Thoracic aorta (tissue), 2 donors: ENCODE measurements at places on chromosomes 6 and 20. TPM values are rescaled to one million over a fixed set of nuclear protein-coding genes. Genes with fewer than 3 reads are reported as not detected.
A peak's percentile ranks its signal among the peaks of the same experiment; 100 is the strongest.

The FOXA2 gene
- total RNA-seq = 0.49 TPM

The LRRN4 gene
- total RNA-seq = not detected

The RREB1 gene
- 39.3 TPM for total RNA-seq

The TNFRSF6B gene
- total RNA-seq = 98.9 TPM

The SLX4IP gene
- 5.8 TPM for total RNA-seq

The ME1 gene
- 13.8 TPM for total RNA-seq

The TRIM31 gene
- not detected for total RNA-seq

The WFDC5 gene
- total RNA-seq = not detected

The CITED2 gene
- 62.7 TPM for total RNA-seq

The SLC2A10 gene
- 19.8 TPM for total RNA-seq

The OPRM1 gene
- total RNA-seq = not detected

The SLCO4A1 gene
- total RNA-seq = 22.1 TPM

GRCh38 chr6:157990321-157991066, 8.8 kb downstream of the SYNJ2 start:
- DNase-seq = no peak

DNA sequence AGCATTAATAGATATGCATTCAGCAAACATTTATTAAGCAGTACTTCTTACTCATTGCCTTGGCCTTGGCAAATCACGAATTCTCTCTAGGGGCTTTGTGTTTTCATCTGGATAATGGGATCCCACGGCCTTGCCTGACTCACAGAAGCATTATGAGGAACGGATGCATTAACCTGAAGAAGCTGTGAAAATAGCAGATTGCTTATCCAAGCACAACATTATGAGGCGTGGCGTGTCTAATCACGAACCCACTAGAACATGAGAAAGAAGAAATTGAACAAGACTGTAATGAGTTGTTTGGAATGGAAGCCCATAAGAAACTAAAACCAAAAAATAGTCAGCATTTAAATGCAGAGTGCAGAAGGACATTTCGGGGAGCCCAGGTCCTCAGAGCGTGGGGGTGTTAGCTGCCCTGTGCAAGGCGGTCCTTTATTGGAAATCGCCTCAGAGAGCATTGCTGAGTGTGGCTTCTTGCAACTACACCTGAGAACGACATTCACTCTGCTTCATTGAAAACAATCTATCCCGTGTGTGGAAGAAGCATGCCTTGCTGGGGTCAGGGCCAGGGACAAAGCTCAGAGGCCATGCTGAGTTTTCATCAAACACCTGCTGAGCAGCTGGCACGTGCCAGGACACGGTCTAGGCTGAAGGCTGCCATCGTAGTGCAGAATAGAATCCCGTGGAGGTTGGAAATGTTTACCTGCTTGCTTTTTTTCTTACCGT, 179.9 kb downstream of the ZDHHC14 start:
- no peak for DNase-seq

DNA sequence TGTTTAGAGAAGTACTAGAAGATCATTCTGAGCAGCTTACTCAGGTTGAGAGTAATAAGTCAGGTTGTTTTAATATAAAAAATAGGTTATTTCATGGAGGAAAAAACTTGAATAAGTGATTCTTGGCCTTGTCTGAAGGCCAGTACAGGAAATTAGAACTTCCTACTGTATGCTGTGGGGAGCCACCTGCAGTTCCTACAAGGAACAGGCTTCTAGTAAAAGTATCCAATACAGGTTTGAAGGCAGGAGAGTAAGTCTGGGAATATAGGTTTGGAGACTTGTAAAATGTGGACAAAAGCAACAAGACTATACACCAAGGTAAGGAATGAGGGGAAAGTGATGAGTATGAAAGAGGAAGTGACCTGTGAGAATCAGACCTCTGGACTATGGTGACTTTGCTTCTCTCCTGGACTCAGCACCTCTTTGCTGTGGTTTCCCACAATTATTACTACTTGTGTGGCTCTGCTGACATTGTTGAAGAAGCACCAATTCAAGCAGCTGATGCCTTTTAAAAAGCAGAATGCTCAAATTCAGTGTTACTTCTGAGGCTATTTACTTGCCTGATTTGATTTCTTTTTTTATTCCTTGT, 278.6 kb downstream of the TBC1D7 start:
- no peak for DNase-seq

DNA sequence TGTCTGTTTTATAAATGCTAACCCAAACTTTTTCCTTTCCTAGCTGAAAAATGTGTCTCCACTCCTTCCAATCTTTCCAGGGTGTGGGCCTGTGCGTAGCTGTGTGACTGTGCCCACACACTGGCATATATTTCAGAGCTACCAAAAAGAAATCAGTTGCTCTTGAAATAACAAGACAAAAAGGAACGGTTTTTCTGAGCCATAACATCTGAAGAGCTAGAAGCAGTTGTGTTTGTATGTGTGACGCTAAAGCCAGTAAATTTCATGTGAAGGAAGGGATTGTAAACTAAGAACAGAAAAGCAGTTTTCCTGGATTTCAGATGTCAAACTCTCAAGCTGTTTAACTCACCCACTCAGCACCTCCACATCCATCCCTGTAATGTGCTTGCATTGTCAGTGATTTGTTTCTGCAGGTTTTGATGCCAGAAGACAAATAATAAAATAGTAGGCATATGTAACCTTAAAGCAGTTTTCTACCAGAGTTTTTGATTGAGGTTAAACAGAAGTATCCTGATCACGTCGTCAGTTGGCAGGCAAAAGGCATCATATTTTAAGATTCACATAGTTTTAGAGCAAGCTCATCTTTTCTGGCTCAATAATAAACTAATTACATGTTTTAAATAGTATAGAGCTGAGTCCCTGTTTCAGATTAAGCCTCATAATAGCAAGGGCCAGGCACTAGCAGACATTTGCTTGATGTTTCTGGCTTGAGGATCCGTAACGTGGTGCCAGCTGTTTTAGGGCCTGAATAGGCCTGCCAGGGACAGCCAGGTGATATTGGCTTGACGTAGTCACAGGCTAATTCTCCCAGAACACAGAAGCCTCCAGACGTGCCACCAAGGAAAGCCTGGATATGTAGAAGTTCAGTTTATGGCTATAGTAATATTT, 90.9 kb downstream of the FOXO3 start:
- DNase-seq = peak; percentile 51

GRCh38 chr20:45826381-45827019, 612 bp downstream of the TNNC2 start:
- no peak for DNase-seq

DNA sequence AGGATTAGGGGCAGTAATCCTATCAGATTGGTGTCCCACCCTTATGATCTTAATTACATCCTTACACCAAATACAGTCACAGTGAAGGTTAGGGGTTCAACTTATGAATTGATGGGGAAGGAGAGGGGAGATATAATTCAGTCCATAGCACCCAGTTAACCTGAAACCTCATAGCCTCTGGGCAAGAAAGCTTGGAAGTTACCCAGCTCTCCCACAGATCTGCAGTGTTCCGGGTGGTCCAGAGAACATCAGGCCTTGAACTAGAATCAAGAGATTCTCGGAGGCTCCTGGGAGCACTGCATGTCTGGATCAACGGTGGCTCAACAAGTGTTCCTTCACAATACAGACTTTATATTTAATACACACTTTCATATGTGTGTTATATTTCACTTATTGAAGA, 392.6 kb upstream of the MARCKS start:
- no peak for DNase-seq

- no peak for DNase-seq
Observed at GRCh38 chr20:611047-611842, 1.1 kb upstream of the TCF15 start.

DNA sequence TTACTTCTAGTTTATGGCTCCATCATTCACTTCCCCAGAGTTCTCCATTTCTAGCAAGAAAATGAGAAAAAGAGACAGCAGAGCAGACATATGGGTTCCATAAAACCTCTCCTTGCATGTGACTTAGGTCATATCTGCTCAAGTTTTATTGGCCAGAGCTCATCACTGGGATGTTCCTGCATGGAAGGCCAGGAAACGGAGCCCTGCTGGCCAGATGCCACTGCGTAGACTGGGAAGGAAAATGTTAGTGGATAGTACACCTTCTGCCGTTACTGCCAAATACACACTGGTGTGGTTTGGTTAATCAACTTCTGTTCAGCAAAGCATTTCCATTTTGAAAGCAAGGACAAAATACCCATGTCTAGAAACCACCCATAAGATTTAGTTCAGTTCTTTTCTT, 220.6 kb upstream of the TSHZ2 start:
- DNase-seq = no peak

GRCh38 chr6:134097114-134097707, 44.8 kb upstream of the SLC2A12 start:
- DNase-seq = peak; percentile 10

GRCh38 chr6:39980839-39981580, 46.7 kb upstream of the MOCS1 start:
- DNase-seq = no peak

DNA sequence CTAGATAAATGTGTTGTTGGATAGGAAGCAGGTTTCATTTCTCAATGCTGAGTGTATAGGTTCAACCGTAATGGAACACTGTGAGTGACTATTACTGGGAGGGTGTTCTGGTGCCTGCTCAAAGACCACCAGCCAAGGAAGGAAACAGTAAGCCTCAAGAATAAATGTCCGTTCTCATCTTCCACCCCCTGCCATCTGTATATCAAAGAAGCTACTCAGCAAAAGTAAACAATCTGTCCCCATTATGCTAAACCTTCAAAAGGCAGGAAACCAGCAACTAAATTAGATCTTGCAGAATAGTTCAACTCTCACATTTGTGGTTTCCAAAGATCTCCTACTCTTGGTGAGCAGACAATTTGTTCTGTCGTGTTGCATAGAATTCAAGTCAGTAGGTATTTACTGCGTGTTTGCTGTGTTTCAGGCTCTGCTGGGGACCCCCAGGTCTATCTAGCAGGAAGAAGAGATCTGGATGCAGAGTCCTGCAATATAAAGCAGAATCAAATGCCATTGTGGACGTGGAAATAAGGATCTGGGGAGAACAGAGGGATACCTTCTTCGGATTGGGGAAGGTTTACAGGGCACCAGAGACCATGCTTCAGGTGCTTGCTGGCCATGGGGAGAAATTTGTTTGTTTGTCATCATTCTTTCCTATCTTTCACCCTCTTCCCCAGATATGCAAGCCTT, 87.3 kb downstream of the SCML4 start:
- no peak for DNase-seq

GRCh38 chr6:7424967-7425807, 35.6 kb downstream of the RIOK1 start:
- DNase-seq = no peak

- peak; percentile 32 for DNase-seq
Observed at GRCh38 chr6:142946924-142947713, 2.1 kb upstream of the HIVEP2 start.

DNA sequence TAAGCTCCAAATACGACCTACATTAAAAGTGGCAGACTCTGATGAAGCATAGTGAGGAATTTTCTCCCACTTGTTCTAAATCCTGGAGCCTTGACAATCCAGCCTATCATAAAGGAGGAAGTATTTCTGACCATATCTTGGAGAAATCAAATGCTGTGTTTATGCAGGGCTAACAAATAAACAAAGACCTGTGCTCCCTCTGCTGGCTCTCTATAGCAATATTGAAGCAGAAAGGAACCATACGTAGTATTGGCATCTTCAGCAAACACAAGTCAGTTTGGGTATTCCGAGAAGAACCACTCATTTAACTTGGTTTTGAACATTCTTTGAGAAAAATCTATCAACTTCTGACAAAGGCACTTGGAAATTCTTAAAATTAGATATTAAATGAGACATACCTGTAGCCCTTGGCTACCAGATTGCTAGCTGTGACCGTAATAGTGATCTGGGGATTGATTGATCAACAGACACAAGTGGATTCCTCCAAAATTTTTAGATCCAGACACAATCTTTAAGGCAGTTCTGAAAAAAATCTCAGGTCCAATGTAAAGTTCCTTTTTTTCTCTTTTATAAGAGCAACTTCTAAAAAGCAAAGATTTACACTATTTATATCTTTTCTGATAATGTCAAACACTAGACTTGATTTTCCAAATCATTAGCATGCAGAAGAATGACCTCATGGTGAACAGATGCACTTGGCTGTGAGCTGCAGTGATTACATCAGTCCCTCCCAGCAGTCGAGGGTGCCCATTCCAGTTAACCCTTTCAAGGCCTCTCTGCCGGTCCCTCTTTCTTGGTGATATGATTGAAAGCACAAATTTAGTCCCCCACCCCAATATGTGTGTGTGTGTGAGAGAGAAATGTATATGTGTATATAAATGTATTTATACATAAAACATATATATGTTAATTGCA, 40.2 kb downstream of the INSM1 start:
- DNase-seq = no peak

DNA sequence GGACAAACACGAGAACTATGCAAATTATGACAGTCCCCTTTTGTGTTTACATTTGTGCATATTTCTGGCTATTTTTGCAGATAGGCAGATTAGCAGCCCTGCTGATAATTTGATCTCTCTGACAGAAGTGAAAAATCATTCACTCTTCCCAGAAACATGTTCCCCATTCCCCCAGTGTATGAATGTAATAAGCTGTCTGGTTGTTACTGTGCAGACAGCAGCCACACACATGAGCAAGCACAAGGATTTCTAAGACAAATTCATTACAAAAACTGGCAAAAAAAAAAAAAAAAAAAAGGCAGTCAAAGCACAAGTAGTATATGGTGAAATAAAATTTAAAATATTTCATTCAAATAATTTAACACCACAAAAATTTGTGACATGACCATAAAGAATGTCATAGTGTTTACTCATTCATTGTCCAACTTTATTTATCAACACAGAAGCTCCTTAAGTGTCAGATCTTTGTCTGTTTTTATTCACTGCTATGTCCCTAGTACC, 95.5 kb upstream of the VGLL2 start:
- no peak for DNase-seq

DNA sequence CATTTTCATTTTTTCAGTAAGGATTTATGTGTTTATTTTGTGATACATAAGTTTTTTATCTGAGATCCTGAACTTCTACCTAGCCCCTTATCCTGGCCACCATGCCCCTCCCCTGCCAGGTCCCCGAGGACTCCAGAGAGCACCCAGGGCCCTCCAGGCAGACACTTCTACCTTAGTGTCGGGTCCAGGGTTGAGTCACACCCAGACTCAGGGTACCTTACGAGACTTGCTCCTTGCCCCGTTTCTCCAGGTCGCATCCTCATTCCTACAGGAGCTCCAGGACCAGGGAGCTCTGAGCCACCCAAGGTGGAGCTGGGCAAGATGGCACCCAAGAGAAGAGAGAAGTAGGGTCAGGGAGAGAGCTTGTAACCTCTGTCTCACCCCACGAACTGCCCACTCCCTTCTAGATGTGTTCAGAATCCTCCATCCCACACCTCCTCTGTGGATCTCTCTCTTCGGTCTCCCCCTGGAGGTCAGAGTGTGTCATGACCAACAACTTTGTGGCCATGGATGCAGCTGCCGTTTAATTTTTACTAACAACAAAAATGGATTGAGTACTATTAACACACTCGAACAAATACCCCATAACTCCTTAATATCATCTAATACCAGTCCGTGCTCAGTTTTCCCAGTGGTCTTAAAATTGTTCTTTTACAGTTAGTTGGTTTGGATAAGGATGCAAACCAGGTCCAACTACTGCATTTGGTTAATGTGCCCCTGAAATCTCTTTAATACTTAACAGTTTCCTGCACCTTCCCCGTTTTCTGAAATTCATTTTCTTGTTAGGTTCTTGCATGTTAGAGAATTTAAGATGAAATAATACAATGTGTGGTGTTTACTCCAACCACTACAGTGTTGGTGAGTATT, 130.6 kb upstream of the INSM1 start:
- DNase-seq = no peak
